NCI-H460 (cell line): ENCODE measurements at places on chromosomes 3 and 15.

- DNase-seq: no peak
Measured at GRCh38 chr15:68637767-68638404, 59.1 kb downstream of the CORO2B start.

DNA sequence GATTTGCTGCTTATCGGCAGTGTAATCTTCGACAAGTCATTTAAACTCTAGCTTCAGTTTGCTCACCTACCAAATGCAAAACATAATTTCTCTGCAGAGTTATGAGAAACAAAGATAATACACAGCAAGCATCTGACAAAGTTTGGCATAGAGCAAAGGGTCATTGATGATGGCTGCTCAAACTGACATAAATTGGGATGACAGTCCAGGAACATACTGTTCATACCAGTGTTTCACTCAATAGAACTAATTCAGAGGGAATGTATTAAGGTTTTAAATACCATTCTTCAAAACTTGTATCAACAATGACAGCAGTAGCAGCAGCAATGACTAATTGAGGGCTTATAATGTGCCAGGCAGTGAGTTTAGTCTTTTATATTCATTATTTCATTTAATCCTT lies 137.6 kb downstream of the SPATA16 start:
- DNase-seq: no peak

DNA sequence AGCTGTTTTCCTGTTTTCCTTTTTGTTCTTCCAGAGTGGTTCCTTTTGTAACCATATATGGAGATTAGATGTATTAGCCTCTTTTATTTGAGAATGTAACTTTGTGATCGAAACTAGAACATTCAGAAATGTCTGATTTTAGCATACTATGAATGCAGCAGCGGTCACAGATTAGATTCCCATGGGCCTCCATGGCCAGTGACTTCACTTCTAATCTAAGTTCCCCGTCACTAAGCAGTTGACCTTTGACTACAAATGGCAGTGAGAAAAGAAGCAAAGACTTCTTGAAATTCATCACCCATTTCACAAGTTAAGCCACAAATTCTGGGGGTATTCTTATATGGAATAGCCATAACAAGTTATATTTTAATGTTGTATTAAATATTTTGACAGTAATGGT lies 114.6 kb upstream of the FLNB start:
- no peak for DNase-seq

GRCh38 chr3:28935146-28935545 lies 345.7 kb upstream of the RBMS3 start:
- no peak for DNase-seq

DNA sequence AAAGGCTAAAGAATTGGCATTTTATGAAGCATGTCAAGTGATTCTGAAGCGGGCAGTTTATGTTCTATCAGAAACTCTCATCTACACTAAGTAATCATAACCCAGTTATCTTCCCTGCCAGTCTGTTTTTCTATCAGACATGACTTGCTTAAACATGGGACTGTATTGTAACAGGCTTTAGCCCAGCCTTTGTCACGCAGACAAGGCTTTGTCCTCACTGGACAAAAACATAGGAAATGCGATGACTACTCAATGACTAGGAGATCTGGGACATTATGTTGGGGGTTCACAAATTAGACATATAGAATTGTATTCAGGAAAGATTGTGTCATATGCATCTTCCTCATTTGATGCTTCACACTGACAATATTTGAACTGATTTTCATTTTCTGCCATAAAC lies 115.5 kb downstream of the GADL1 start:
- DNase-seq: no peak
